ENCODE measurements at places on chromosomes 7 and 10.

DNA sequence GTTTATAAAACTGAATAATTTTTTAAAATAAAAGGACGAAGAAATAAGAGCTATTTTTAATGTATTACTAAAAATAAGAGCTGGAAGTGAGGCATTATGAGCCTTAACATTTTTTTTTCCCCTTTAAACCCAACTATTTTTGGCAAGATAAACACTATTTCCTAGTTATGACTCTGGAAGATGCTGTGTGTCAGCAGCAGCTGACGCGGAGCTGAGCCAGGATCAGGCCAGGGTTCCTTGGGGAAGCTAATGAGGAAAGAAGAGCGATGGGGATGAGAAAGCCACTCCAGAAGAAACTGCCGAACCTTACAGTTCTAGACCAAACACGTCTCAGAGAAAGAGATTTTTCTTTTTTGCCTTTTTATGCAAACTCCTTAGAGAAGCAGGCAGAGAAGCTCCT lies 85.9 kb downstream of the USP6NL start:
- DNase-seq, result no peak

- no peak for DNase-seq
Measured at GRCh38 chr10:44384601-44385025, 284 bp downstream of the CXCL12 start.

- DNase-seq, result no peak
Measured at GRCh38 chr7:135789956-135790355, 41.3 kb upstream of the FAM180A start.

DNA sequence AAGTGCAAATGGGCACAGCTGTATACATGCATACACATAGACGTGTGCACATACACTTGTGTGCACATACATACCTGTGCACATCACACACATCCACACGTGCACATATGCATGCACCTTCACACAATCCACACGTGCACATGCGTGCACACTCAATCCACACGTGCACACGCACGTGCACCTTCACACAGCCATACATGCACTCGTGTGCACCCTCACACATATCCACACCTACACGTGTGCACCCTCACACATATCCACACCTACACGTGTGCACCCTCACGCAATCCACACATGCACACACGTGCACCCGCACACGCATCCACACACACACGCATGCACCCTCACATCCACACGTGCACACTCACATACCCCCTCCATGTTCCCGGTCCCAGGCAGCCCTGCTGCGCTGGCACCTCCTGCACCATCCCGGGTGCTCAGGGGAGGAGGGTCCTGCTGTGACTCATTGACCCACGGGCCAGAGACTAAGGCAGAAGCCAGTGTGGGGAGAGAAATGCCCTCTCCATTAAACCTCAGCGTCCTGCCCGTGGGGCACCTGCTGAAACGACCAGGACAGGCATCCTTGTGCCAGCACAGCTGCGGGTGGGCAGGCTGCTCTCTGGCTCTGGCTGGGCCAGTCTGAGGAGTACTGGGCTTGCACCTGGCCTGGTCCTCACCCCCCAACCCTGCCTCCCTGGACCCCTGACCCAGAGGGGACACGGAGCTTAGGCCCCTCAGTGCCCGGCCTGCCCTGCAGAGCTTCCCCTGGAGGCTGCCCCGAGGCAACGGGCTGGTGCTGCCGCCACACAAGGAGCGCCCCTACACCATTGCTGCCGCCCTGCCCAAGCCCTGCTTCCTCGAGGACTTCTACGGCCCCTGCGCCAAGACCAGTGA lies 17.8 kb upstream of the UTF1 start:
- no peak for DNase-seq

DNA sequence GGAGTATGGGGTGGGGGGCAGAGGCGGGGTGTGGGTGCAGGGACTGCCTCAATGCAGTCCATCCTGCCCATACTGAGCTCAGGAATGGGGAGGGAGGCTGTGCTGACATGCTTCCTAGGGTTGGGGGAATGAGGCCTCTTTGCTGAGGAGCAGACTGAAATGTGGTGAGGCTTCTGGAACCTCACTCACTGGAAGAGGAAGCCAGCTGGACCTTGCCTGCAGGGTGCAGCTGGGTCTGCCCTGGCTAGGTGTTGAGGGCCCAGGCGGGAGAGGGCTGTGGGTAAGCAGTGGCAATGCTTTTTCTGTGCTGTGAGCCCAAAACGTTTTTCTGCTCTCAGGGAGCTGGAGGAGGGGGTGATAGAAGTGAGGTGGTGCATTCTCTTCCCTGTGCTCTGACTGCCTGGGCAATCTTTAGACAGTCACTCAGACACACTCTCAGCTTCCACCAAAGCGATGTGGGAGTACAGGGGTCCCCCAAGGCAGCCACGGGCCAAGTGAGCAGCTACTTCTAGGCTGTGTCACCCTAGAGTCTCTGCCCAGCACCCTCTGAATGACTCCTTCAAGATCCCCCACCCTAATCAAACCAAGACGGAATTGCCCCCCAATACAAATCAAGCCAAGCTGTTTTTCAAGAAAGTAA lies 41.1 kb upstream of the BMPR1A start:
- DNase-seq, result no peak

- DNase-seq, result no peak
Measured at GRCh38 chr10:125023255-125023654, 81.3 kb downstream of the ZRANB1 start.

Data from stimulated activated CD8-positive, alpha-beta memory T cell treated with anti-CD3 and anti-CD28 coated beads, Interleukin-7, amount 100 ng/mL, for 4 hours (primary cell).